H9 (cell line): ENCODE measurements at places on chromosomes 2 and 18. TPM values are rescaled to one million over a fixed set of nuclear protein-coding genes. Genes with fewer than 3 reads are reported as not detected.
A peak's percentile ranks its signal among the peaks of the same experiment; 100 is the strongest.

DNA sequence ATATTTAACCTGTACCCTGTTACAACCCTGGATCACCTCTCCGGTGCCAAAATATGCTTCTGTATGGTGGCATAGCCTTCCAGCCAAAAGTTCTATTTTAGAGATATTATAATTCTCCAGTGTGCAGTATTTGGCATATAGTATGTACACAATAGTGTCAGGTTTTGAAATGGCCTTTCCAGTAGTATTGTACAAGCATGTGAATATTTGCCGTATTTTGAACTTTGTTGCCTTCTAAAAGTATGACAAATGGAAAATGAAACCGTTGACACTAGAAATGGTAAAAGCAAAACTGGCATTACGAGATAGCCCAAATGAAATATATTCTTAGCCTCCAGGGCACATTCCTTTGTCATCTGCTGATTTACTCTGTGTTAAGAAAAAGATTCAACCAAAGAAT lies 431.2 kb downstream of the LRP1B start:
- H3K36me3 ChIP-seq: no peaks in the 10 kb centered on the region
- no peak overlapping the region for H3K27ac ChIP-seq
- DNase-seq: no peak
- no peak overlapping the region for H3K4me3 ChIP-seq
- no peaks in the 10 kb centered on the region for H3K4me1 ChIP-seq
- H3K27me3 ChIP-seq: no peaks in the 10 kb centered on the region

DNA sequence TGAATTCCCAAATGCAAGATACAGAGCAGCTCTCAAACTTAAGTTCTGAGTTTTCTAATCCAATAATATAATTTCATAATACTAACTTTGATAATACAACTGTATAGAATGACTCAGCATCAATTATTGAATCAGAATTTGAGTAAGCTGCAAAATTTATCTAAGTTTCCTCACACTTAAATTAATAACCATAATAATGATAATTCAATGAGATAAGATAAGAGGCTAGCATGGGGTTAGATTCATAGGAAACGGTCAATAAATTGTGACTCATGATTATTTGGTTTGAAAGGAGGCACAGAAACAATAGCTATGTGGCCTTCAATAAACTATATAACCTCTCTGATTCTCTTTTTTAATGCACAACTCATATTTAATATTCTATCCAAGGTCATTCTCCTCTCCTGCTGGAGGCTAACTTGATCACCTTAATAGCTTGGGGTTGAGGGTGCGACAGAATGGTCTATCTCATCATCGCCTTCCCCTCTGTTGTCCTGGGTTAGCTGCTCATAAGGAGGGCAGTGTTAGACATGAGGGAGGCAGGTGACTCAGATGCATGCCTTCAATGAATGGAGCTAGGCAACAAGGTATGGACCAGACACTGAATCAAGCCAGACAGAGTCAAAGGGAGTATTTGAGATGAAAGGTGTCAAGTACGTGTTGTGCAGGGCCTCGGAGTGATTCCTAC lies 36.2 kb upstream of the BMP10 start:
- no peak overlapping the region for H3K4me3 ChIP-seq
- H3K27me3 ChIP-seq: no peaks in the 10 kb centered on the region
- H3K27ac ChIP-seq: no peak overlapping the region
- DNase-seq: no peak

- no peaks in the 10 kb centered on the region for H3K27me3 ChIP-seq
- no peak overlapping the region for H3K4me3 ChIP-seq
- no peaks in the 10 kb centered on the region for H3K36me3 ChIP-seq
- H3K4me1 ChIP-seq: peaks cover 5% of the 10 kb centered on the region; the same call in 1 of the 2 replicates
These were observed 131.7 kb upstream of the CREB1 start for GRCh38 chr2:207397917-207398655.

GRCh38 chr2:174331595-174332216 lies 3.0 kb upstream of the SP9 start:
- DNase-seq: no peak
- peaks cover 3% of the 10 kb centered on the region; the same call in 1 of the 2 replicates for H3K4me1 ChIP-seq
- peak overlapping the region; percentile 76; the same call in 1 of the 3 replicates for H3K4me3 ChIP-seq
- H3K36me3 ChIP-seq: no peaks in the 10 kb centered on the region
- H3K27me3 ChIP-seq: peaks cover 89% of the 10 kb centered on the region
- no peak overlapping the region for H3K27ac ChIP-seq

DNA sequence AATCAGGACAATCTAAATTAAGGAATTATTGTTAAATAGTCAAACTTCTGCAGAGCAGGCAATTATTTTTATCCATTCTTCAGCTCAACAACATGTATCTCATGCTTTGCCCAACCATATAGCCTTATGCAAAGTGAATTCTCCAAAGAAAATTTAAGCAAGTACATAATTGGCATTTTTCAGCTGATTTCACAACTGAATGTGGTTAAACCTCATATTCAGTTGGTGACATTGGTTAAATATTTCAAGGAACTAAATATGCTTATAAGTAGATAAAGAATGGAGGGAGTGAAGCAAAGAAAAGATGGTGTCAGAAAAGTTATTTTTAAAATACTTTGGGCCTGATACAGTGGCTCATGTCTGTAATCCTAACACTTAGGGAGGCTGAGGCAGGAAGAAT lies 816.2 kb downstream of the NRXN1 start:
- no peaks in the 10 kb centered on the region for H3K4me1 ChIP-seq
- DNase-seq: no peak
- H3K4me3 ChIP-seq: no peak overlapping the region
- H3K27ac ChIP-seq: no peak overlapping the region

GRCh38 chr2:26566081-26566375 lies 75.1 kb downstream of the CIB4 start:
- no peak for DNase-seq
- H3K36me3 ChIP-seq: no peaks in the 10 kb centered on the region
- H3K27ac ChIP-seq: no peak overlapping the region

DNA sequence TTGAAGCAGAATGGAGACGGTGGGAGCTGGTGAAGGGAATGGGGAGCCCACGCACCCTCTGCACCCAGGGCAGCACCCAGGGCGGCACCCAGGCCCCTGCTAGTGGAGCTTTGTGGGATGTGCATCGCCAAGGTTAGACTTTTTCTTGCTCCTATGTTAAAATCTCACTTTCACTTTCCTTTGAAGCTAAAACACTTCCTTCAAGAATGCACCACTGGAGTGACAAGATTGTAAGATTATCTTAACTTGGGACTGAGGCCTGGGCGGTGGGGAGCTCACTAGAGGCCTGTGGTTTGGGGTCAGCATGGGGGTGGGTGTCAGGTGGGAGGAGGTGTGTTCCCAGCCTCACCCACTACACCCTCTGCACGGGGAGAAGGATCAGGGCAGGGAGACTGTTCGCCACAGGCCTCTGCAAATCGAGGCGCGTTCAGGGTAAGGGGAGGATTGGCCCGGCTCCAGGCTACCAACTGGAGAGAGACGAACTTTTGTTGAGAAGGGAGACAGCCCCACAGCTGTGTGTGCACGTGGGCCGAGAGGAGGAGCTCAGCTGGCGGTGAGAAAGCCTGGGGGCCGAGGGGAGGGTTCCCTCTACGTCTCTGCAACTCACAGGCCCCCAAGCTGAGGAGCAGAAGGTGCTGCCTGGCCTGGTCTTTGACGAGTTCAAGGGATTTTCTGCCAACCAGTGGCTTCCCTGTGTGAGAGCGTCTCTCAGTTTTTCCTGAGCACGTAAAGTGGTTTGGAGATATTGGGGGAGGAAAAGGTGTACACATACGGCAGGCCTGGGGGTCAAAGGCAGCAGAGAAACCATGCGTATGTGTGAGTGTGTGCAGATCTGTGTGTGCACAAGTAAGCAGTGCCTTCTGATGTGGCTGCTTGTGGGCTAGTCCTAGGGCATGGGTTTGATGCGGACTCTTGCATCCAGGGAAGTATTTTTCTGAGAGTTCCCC lies 147.7 kb downstream of the KLHL29 start:
- H3K27me3 ChIP-seq: no peaks in the 10 kb centered on the region
- no peak overlapping the region; the same call in 1 of the 3 replicates for H3K4me3 ChIP-seq
- no peak overlapping the region for H3K27ac ChIP-seq
- no peak for DNase-seq
- no peaks in the 10 kb centered on the region for H3K36me3 ChIP-seq

DNA sequence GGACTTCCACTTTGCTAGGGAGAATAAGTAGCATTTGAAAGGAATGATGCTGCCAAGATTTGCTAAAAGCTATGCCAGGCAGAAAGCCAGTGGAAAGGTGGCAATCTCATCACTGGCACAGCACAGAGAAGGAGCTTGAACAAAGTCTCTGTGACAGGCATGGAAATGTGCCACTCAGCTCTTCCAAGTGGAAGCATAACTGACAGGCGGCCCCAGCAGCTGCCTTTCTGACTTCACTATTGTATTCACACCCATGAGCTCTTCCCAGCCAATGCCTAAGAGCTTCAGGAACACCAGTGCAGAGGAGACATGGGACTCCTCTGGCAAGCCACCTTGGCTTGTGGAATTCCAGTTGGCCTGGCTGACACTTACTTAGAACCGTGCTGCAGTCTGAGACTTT lies 134.6 kb upstream of the REG3G start:
- H3K4me3 ChIP-seq: no peak overlapping the region
- H3K36me3 ChIP-seq: no peaks in the 10 kb centered on the region

- H3K27ac ChIP-seq: no peak overlapping the region
- no peak overlapping the region for H3K4me3 ChIP-seq
- DNase-seq: peak; percentile 60
- H3K27me3 ChIP-seq: no peaks in the 10 kb centered on the region
These were observed 124.2 kb upstream of the HS6ST1 start for GRCh38 chr2:128442891-128443302.

GRCh38 chr18:25672490-25672889 lies 320.5 kb upstream of the ZNF521 start:
- peaks cover 4% of the 10 kb centered on the region; the same call in 1 of the 2 replicates for H3K4me1 ChIP-seq
- H3K27ac ChIP-seq: no peak overlapping the region
- H3K27me3 ChIP-seq: no peaks in the 10 kb centered on the region
- peak; percentile 82 for DNase-seq
- no peaks in the 10 kb centered on the region for H3K36me3 ChIP-seq
- H3K4me3 ChIP-seq: no peak overlapping the region

GRCh38 chr18:57947117-57947516 lies 96.9 kb upstream of the NEDD4L start:
- no peaks in the 10 kb centered on the region for H3K27me3 ChIP-seq
- no peak for DNase-seq
- no peak overlapping the region for H3K4me3 ChIP-seq
- H3K36me3 ChIP-seq: no peaks in the 10 kb centered on the region

GBX2 gene
- 0.31 and 0.46 TPM in 2 replicates for total RNA-seq

ADRA2B gene
- total RNA-seq: 2.7 TPM in 2 replicates

EN1 gene
- total RNA-seq: not detected in 2 replicates

NFATC1 gene
- 5.3 and 5.5 TPM in 2 replicates for total RNA-seq

GALNT13 gene
- 6.6 and 6.7 TPM in 2 replicates for total RNA-seq
